ENCODE measurements at places on chromosomes 3 and 15.
A peak's percentile ranks its signal among the peaks of the same experiment; 100 is the strongest.

GRCh38 chr15:60000113-60000823 is 3.8 kb upstream of the FOXB1 start:
- peak; percentile 90 for DNase-seq

GRCh38 chr3:10780243-10780642 is 35.8 kb upstream of the SLC6A11 start:
- no peak for DNase-seq

DNA sequence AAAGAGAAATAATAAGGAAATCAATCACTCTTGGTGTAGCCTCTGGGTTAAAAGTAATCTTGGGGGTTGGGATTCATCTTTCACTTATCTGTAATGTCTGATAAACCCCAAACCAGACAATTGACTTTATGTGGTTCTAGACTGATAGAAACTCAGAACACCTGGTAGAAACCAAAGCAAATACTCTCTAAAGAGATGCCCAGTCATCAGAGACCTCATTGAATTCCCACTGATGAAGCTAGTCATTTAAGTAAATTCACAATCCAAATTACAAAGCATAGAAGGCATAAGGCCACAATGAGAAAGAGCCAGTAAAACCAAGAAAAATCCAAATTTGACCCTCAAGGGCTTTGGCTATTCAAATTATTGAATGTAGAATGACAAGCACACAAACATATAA is 250.6 kb downstream of the MBNL1 start:
- no peak for DNase-seq

GRCh38 chr3:171116824-171117395 is 90.4 kb upstream of the SLC2A2 start:
- no peak for DNase-seq

- DNase-seq = no peak
These were observed 51.5 kb downstream of the IL12A start for GRCh38 chr3:160040181-160040580.

DNA sequence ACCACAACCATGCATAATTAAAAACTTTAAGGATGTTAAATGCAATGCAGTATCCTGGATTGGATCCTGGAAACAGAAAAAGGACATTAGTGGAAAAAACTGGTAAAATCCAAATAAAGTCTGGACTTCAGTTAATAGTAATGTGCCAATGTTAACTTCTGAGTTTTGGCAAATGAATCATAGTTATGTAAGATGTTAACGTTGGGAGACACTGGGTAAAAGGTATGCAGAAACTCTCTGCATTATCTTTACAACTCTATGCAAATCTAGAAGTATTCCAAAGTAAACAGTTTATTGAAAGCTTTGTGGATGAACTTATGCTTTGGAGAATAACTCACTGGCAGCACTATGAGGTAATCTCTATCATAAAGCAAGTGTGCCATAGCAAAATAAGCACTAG is 357.4 kb downstream of the RORA start:
- no peak for DNase-seq

DNA sequence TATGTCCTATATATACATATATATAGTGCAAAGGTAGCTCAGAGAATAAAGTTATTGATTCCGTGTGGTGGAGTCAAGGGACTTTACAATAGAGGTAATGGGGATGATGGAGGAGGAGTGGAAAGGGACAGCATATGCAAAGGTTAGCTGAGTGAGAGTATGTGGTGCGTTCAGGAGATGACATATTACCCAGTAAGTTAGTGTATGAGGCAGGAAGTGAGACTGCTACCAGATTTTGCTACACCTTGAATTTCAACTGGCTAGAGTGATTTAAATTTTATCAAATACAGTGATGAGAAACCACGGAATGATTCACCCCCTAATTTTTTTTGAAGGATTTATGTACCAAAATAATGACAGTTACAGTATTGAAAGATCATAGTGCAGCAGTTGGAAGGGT is 2.8 kb downstream of the ACTL6A start:
- DNase-seq = no peak

DNA sequence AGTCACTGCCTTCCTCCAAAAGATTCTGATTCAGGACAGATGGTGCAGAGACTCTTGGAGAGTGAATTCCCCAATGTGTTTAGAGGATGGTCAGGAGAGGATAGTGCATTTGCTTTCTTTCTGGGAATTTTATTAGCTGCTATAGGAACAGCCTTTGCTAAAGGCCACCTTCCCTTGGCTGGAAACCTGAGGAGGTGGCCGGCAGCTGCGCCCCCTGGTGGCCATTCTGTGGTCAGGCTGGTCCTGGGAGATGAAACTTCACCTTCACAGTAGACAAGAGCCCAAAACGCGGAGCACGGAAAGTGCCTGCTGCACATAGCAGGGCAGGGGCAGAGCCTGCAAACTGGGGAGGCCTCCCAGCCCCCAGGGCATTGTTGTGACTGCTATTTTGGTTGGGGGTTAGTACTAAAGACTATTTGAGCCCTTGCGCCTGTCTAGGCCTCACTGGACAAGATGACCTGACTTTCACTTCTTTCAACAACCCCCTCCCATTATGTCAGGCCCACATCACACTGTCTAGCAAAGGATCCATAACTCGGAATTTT is 34.3 kb downstream of the SEC22C start:
- no peak for DNase-seq

- no peak for DNase-seq
These were observed 12.4 kb downstream of the GLCE start for GRCh38 chr15:69172847-69173246.

Data from NCI-H1417 treated with DMSO at 0.1 percent for 48 hours (cell line).